Cardiac muscle cell (in vitro differentiated cells and primary cell): ENCODE measurements at places on chromosomes 12 and 14.

DNA sequence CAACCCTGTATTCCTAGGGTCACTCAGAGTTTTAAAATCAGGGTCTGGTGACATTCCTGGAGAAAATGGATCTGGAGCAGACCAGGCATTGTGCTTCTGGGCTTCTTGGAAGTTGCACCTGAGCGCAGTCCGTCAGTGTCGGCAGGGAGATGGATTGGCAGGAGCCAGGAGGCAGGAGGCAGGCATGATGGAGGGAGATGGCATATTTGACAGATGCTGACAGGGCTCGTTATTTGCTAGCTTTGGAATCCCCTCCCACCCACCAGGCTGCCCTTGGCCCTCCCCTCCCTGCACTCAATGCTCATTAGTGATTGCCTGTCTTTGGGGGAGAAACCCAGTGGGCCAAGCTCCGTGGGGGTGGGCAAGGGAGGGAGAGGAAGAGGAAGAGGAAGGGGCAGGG lies 4.7 kb downstream of the CISTR start:
- no peak for DNase-seq

GRCh38 chr12:15355766-15356165 lies 33.5 kb downstream of the PTPRO start:
- no peak for DNase-seq

GRCh38 chr14:24317141-24317928 lies 6.0 kb downstream of the LTB4R start:
- no peak for DNase-seq

- DNase-seq, result no peak
Observed at GRCh38 chr12:18567787-18568186, 170.0 kb downstream of the PLCZ1 start.

DNA sequence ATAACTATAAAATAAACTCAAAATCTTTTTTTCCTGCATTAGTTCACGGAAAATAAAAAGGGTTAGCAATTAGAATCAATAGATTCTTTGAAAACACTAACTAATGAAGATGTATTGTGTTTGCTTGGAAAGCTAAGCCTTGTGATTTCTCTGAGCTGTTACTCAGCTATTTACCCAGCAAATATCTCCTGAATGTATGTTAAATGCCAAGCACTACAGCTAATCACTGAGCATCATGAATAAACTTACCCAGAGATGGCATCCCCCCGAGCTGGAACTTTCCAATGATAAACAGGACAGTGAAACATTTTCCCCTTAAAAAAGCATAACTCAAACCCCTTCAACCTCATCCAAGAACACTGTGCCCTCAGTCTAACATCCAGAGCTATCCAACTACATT lies 71.2 kb downstream of the SLC2A13 start:
- no peak for DNase-seq

GRCh38 chr12:69653703-69654102 lies 43.0 kb upstream of the LRRC10 start:
- no peak for DNase-seq

- DNase-seq, result no peak
Observed at GRCh38 chr12:13222076-13222475, 25.6 kb downstream of the EMP1 start.

GRCh38 chr14:63460680-63461369 lies 82.4 kb downstream of the PPP2R5E start:
- no peak for DNase-seq

- DNase-seq, result peak; percentile 84
Observed at GRCh38 chr12:116703214-116703795, 34.6 kb downstream of the SPRING1 start.

DNA sequence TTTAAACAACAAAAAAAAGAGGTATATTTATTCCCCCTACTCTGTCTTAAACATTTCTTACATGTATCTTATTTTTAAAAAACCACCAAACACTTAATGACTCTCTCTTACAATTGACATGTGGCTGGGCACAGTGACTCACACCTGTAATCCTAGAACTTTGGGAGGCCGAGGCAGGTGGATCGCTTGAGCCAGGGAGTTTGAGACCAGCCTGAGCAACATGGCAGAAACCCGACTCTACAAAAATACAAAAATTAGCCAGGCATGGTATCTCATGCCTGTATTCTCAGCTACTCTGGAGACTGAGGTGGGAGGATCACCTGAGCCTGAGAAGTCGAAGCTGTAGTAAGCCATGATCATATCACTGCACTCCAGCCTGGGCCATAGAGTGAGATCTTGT lies 16.0 kb downstream of the SLC41A2 start:
- DNase-seq, result no peak

GRCh38 chr14:90398315-90398839 lies 1.5 kb downstream of the CALM1 start:
- DNase-seq, result peak; percentile 47

DNA sequence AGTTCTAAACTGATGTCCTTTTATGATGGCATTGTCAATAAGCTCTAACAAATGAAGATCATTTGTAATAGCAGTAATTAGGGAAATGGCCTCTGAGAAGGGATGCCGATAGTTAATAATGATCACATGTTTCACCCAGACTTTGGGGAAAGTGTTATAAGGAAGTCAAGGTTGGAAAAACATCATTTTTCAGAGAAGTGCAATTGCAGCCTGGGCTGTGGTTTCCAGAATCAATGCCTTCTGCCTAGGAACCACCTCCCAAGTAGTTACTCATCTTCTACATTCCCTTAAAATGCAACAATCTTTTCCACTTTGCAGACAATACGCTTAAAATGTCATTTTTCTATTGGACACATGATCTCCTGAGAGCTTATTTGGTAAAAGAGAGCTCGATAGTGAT lies 879 bp downstream of the EDDM3A start:
- no peak for DNase-seq

GRCh38 chr12:27952510-27952909 lies 20.0 kb downstream of the PTHLH start:
- DNase-seq, result no peak

- no peak for DNase-seq
Observed at GRCh38 chr14:19918553-19919264, 1.7 kb upstream of the OR4K5 start.

DNA sequence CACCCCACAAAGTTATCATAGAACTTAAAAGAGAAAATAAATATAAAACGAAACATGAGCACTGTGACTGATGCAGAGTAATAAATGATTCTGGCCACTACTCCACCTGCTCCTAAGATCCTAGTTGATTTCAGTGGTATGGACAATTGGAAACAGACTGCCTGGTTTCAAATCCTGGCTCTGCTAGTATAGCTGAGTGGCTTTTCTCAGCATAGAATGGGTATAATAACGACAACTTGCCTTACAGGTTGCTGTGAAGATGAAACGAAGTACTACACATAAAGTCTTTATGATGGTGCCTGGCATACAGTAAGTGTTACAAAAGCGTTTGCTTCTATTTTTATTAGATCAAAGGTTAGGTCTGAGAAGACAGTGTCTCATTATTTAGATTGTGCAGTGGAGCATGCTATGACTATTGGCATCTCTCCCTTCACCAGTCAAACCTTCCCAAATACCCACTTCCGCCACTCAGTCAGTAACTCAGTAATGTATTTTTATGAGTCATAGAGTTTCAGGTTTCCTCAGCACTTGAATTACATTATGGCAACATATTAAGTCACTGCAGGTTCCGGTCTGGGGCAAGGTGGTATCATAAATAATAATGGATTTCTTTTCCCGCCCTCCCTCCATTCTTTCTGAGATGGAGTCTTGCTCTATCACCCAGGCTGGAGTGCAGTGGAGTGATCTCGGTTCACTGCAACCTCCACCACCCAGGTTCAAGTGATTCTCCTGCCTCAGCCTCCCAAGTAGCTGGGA lies 29.7 kb upstream of the NR2C1 start:
- peak; percentile 31 for DNase-seq

DNA sequence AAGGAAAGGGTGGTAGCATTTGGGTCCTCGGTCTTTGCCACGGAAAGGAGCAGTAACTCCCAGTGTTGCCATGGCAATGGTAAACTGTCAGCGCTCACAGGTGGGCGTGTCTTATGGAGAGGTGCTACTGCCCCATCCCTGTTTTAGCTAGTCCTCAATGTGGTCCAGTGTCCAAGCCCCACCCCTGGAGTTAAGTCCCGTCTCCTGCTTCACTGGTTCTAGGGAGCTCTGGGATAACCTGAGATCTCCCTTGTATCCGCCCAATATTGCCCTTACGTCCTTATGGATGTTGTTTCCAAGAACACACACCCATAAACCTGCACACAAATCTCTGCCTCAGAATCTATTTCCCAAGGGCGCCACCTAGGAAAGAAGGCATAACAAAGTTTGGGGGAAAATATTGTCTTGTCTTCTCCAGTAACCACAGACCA lies 64.2 kb downstream of the SPRING1 start:
- DNase-seq, result no peak

DNA sequence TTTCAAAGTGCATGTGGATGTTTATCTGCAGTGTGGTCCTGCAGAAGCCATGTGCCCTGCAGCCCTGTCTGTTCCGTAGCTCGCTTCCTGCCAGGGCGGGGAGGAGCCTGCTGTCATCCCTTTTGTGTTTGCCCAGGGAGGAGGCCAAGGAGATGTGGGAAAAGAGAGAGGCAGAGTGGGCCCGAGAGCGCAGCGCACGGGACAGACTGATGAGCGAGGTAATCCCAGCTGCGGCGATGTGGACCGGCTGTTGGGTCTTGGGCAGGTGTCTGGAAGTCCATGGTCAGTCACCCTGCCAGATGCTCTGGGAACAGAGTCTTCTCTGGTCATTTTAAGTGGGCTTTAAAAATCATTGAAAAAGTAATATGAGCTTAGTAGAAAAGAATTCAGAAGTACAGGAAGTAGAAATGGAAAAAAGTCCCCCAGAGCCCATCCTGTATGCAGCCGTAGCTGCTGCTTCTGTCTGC lies 12.8 kb downstream of the TCHP start:
- DNase-seq, result no peak

- no peak for DNase-seq
Observed at GRCh38 chr12:102059343-102059742, 2.4 kb downstream of the WASHC3 start.

DNA sequence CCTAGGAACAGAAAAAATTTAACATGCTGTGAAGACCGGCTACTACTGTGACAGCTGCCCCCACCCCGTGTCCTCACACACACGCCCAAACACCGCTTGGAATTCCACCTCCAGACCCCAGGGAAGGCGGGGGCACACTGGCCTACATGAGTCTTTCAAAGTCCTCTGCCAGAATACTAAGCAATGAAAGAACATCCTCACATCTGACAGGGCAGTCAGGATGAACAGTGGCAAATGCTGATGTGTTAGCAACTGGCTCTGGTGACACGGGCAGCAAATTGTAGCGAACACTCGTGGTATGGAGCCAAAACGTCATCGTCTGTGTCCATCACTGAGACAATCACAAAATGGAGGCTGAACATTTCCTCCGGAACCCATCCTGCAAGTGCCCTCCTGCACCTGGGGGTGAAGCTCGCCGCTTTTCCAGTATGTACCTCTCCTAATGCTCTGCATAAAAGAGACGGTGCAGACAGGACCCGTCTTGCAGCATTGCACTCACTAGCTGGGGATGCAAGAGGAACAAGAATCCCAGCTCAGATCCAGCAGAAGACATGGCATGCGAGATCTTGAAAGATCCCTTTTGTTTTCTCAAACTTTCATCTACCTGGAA lies 94.8 kb downstream of the BCL11B start:
- no peak for DNase-seq

GRCh38 chr12:59911516-59911915 lies 315.7 kb downstream of the SLC16A7 start:
- DNase-seq, result no peak

- no peak for DNase-seq
Observed at GRCh38 chr12:103839609-103840461, 1.2 kb downstream of the NT5DC3 start.

- DNase-seq, result no peak
Observed at GRCh38 chr12:11509326-11509725, 114.0 kb upstream of the PRB2 start.

- peak; percentile 100 for DNase-seq
Observed at GRCh38 chr14:77040059-77040740, 11.7 kb upstream of the IRF2BPL start.

DNA sequence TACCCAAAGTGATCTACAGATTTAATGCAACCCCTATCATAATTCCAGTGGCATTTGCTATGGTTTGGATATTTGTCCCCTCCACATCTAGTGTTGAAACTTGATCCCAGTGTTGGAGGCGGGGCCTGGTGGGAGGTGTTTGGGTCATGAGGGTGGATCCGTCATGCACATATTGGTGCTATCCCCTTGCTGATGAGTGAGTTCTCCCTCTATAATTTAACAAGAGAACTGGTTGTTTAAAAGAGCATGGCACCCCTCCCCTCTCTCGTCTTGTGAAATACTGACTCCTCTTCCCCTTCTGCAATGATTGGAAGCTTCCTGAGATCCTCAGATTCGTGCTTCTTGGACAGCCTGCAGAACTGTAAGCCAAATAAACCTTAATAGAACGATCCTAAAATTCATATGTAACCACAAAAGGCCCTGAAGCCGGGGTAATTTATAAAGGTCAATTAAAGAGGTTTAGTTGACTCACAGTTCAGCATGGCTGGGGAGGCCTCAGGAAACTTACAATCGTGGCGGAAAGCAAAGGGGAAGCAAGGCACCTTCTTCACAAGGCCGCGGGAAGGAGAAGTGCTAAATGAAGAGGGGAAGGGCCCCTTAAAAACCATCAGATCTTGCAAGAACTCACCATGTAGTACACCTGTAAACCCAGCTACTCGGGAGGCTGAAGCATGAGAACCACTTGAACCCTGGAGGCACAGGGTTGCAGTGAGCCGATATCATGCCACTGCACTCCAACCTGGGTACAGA lies 41.2 kb downstream of the SLC39A9 start:
- no peak for DNase-seq

DNA sequence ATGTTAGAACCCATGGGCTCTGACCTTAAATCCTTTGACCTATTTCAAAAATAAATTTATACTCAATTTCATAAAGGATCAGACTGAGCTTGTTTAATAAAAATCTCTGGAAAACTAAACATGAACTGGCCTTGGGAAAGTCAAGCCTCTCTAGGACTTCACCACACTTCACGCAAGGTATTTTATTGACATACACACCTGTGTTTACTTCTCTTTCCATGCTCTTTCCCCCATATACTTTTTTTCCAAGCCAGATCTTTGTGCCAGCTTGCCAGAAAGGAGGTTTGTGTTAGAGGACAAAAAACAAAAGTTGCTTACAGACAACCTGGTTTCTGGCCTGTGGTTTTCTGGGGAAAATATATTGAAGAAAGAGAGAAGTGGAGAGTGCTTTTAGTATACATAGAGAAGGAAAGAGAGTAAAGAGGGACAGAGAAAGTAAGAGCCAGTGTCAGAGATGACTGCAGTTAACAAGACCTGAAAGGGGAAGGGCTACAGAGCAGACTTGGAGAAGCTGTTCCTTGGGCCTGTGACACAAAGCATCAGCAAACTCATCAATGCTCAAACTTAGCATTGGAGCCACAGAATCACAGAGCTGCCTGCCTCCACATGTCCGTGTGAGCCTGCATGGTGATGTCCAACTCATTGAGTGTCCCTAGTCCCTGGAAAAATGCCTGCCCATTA lies 77.3 kb upstream of the TMTC2 start:
- no peak for DNase-seq
